Activated naive CD8-positive, alpha-beta T cell treated with anti-CD3 and anti-CD28 coated beads for 36 hours (primary cell): ENCODE measurements at places on chromosomes 6 and 20.

DNA sequence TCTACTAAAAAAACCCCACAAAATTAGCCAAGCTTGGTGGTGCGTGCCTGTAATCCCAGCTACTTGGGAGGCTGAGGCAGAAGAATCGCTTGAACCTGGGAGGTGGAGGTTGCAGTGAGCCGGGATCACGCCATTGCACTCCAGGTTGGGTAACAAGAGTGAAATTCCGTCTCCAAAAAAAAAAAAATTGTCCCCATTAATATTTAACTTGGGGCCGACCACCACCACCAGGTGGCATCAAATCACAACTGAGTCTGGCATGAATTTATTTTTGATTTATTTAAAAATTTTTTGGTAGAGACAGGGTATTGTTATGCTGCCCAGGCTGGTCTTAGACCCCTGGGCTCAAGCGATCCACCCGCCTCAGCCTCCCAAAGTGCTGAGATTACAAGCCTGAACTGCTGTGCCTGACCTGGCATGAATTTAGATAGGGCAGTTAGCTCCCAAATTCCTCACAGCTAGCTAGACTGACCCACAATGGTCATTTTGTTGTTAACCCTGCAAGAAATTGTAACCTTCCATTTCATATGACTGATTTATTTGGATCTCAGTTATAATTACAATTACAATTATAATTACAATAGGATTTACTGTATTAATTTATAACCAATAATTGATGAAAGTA lies 17.1 kb upstream of the BEND3 start:
- H3K4me3 ChIP-seq, result no peak overlapping the region
- DNase-seq, result peak; percentile 20
- H3K27ac ChIP-seq, result no peak overlapping the region

DNA sequence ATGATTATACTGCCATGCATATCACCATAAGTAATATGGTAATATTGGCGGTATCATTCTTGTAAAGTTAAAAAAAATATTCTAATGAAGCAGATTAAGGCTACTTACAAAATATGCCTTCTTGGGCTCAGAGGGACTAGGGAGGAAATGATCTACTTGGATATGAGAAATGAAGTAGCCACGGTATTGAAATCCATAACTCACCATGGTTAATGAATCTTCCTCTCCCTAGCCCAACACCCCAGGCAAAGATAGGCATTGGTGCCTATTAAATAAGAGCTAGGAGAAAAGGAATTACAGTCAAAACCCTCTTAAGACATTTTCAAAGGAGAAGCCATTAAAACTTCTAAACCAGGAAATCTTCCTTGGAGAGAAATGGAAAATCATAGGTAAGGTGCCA lies 280.5 kb downstream of the TFAP2B start:
- H3K36me3 ChIP-seq, result no peaks in the 10 kb centered on the region
- H3K27me3 ChIP-seq, result no peaks in the 10 kb centered on the region
- DNase-seq, result no peak
- H3K4me3 ChIP-seq, result no peak overlapping the region
- no peaks in the 10 kb centered on the region for H3K4me1 ChIP-seq

- no peak overlapping the region for H3K4me3 ChIP-seq
- H3K4me1 ChIP-seq, result peaks cover 57% of the 10 kb centered on the region
- no peak overlapping the region for H3K27ac ChIP-seq
- no peak for DNase-seq
- H3K27me3 ChIP-seq, result no peaks in the 10 kb centered on the region
Observed at GRCh38 chr20:49672096-49672664, 41.5 kb downstream of the B4GALT5 start.

DNA sequence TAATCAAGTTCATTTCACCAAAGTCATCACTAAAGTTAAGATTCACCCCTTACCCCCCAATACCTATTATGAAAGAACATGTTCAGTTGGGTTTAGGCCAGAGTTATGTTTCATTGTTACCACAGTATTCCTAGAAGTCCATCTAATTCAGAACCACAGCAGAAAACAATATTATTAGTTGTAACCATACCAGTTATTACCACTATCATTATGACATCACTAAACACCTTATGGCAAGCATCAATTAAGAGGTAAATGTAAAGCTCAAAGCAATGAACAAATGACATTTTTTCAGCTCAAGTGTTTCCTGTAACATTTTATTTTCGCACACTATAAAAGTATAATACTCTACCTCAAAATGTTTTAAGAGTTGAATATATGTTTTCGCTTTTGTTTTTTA lies 4.4 kb downstream of the CEP85L start:
- peaks cover 29% of the 10 kb centered on the region for H3K36me3 ChIP-seq
- no peak for DNase-seq
- H3K27ac ChIP-seq, result no peak overlapping the region
- H3K27me3 ChIP-seq, result no peaks in the 10 kb centered on the region
- H3K4me3 ChIP-seq, result no peak overlapping the region
- peaks cover 34% of the 10 kb centered on the region for H3K4me1 ChIP-seq

DNA sequence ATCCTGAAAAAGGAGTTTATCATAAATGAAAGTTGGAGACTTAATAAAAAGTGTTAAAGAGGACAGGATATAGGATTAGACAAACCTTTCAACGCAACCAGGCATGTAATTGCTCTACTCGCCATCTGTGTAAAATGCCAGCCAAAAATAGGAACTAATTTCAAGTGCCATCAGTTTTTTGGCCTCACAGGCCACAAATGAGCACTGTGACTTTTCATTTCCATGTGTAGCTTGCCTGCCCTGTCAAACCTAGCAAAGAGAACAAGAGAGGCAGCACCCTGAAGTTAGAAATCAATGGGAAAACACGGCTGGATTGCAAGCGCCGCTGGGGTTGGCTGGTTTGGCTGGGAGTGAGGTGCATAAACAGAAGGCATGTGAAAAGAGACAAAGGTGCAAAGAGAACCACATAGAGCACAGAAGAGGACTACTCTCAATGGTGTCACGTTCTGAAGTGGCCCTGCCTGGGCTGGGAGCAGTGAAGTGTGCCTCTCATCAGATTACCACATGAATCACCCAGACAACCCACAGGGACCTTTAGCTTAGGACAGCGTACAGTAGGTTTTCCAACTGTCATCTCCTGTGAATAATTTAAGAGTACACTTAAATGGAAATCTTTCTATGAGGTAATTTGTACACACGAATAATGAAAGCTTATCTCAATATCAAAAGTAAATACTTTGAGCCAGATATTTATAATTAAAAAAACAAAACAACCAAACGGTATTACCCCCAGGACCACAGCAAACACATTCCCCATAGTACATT lies 78.0 kb upstream of the NHSL1 start:
- H3K4me3 ChIP-seq, result no peak overlapping the region
- peak overlapping the region; percentile 73 for H3K27ac ChIP-seq
- peaks cover 9% of the 10 kb centered on the region for H3K4me1 ChIP-seq
- H3K27me3 ChIP-seq, result no peaks in the 10 kb centered on the region
- DNase-seq, result no peak
- H3K36me3 ChIP-seq, result no peaks in the 10 kb centered on the region
